Fibroblast of skin of right biceps (primary cell): ENCODE measurements at places on chromosomes 2 and 18.

- DNase-seq, result no peak
Observed at GRCh38 chr2:224638301-224638823, 53.2 kb upstream of the CUL3 start.

- DNase-seq, result no peak
Observed at GRCh38 chr2:238994432-238994831, 146.5 kb downstream of the TWIST2 start.

DNA sequence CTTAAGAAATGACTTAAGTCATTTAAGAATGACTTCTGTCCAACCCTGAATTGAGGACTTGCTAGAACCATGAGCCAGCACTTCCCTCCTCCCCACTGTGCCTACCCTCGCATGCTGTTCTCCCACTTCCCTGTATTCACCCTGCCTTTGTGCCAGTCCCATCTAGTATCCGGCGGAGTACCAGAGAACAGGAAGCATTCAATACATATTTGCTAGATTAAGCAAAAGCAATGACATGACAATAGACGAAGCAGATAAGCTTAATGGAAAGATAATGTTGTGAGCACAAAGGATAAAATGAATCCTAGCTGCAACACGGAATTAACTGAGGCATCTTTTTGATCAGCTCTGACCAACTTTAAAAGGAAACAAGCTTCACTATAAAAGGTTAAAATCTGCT is 328.5 kb downstream of the TDRD15 start:
- DNase-seq, result no peak

DNA sequence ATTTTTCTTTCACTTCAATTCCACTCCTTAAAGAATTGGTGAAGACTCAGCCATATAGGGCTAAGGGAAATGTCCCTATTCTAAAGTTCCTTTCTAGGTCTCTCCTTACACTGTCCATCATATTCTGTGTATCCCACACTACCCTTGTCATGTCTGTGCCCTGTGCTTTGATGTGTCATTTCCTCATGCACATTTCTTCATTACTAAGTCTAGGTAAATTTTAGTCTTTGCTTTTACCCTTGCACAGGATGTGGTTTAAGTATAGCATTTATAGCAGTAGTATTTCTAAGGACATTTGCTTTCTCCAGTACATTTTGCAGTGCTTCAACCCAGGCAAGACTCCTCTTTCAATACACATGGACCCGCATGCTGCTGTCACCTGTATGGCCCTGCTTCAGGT is 221.5 kb upstream of the ACVR2A start:
- no peak for DNase-seq

GRCh38 chr2:199989822-199990221 is 34.4 kb downstream of the MAIP1 start:
- DNase-seq, result no peak

GRCh38 chr2:156826341-156826933 is 390.3 kb downstream of the GPD2 start:
- peak; percentile 88 for DNase-seq

DNA sequence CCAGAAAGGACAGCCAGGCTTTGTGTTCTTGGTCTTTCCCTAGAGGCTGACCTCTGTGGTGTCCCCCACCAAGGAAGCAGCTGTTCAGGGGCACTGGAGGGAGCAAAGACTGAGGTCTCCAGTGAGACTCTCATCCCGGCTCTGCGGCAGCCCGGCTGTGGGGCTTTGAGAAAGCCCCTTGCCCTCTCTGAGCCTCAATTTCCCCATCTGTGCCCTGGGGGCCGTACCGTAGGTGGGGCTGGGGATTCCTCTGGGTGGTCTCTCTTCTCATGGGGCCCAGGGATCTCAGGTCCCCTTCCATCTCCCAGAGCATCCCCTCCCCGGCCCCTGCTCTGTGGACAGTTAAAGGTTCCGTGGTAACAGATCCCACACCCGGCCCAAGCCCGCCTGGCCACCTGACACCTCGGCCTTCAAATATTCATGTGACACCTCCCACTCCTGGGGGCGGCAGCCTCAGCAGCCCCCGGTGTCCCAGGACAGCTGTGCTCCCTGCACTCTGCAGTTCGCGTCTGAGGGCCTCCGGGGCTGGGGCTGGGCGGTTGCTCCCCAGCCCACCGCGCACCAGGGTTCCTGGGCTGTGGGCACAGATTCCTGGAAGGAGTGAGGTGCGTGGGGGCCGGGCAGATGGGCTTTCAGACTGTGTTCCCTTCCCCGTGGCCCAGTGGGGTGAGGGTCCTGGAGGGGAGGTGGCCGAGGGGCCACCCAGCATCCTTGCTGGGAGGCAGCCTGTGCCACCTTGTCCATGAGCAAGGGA is 15.1 kb upstream of the KLHL30 start:
- no peak for DNase-seq
